G401 (cell line): ENCODE measurements at places on chromosomes 4 and X. TPM values are rescaled to one million over a fixed set of nuclear protein-coding genes. Genes with fewer than 3 reads are reported as not detected.

DNA sequence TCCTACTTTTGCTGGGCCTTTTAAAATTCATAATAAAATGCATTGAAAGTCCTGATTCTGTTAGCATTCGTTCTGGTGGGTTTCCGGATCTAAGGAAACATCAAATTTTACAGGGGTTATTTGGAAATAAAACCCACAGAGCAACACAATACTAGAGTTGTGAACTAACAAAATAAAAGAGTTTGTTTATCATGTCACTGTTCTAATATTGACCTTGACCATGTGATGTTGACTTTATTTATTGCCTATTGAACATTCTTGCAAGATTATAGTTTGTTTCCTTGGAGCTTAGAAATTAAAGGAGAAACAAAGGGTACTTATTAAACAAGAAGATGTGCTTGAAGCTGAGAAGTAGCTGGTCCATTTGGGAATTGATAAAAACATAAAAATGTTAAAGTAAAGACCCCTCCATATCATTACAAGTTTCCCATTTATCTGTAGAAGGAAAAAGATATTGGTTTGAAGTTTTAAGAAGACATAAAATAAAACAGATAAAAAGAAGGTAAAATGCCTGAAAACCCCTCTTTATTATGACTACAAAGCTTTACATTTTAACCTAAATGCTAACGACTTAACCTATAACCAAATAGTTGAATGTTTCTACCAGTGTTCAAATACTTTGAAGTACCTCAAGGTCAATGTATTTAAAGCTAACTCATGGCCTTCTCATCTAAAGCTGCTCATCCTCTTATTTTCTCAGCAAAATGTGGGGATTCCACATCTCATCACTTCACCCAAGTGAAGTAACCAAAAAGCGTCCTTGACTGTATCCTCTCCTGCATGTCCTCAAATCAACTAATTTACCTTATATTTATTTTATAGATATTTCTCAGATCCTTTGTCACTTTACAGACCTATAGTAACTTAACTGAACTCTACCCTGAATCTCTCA is 179.6 kb downstream of the GASK1B start:
- DNase-seq, result no peak

- no peak for DNase-seq
Observed at GRCh38 chrX:124887572-124887971, 432.1 kb upstream of the TEX13C start.

Gene TMEM255A
- not detected in 2 replicates for total RNA-seq

Gene LONRF3
- total RNA-seq, result 0.37 TPM in 1 of 2 replicates, not detected in the other

- DNase-seq, result no peak
Observed at GRCh38 chr4:83080561-83080960, 34.0 kb downstream of the PLAC8 start.

Gene USP9X
- 21.8 and 27.6 TPM in 2 replicates for total RNA-seq

- no peak for DNase-seq
Observed at GRCh38 chr4:26204249-26204825, 116.5 kb upstream of the RBPJ start.

DNA sequence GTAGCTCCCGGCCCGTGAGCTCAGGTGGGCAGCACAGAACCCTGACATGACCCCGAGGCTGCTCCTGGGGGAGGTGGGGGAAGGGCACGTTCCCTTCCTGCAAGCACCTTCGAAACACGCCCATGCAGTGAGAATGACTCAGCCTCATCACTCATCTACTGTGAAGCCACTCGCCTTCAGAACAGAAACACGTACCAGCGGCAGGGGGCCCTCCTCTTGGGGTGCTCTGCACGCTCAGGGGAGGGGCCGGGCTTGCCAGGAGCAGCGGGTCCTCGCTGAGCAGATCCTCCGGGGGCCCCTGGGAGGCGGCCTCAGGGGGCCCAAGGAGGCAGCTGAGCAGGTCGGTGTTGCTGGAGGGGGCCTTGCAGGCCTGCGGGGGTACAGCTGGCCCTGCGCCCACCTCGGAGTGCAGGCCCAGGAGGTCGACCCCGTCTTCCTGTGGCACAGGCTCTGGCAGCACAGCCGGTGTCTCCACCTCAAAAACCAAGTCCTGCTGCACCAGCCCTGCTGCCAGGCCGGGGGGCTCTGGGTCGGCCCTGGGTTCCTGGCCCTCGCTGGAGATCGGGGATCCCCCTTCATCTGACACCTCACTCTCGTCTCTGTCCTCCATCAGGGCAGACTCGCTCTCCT is 40.9 kb upstream of the CPLX1 start:
- DNase-seq, result no peak

Gene PLP1
- not detected in 2 replicates for total RNA-seq

Gene ENPEP
- not detected in 2 replicates for total RNA-seq

GRCh38 chr4:163295138-163295537 is 37.3 kb downstream of the NPY1R start:
- no peak for DNase-seq

Gene ANOS1
- total RNA-seq, result 0.06 TPM in 1 of 2 replicates, not detected in the other

DNA sequence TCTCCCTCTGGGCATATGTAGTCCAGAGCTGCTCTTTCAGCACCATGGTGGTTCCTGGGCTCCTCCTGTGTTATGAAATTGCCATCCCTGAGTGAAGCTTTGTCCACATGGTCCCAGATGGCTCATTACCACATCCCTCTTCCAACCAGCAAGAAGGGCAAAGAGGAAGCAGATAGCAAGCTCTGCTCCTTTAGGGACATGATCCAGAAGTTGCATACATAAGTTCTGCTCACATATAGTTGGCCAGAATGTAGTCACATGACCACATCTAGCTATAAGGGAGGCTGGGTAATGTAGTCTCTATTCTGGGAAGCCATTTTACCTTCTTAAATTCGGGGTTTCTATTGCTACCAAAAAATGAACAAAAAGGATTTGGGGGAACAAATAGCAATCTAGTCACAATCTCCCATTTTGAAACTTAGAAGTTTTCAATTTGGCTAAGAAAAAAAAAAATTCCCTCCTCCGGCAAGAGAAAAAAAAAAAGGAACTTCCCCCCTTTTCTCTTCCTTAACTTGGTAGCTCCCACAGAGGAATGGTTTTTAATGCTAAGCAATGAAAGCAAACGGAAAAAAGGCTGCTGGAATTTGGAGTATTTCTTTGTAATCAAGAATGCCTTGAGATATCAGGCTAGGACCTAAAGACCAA is 88.2 kb upstream of the USP9X start:
- DNase-seq, result peak; percentile 23
